ENCODE measurements at places on chromosomes 11 and 22.

DNA sequence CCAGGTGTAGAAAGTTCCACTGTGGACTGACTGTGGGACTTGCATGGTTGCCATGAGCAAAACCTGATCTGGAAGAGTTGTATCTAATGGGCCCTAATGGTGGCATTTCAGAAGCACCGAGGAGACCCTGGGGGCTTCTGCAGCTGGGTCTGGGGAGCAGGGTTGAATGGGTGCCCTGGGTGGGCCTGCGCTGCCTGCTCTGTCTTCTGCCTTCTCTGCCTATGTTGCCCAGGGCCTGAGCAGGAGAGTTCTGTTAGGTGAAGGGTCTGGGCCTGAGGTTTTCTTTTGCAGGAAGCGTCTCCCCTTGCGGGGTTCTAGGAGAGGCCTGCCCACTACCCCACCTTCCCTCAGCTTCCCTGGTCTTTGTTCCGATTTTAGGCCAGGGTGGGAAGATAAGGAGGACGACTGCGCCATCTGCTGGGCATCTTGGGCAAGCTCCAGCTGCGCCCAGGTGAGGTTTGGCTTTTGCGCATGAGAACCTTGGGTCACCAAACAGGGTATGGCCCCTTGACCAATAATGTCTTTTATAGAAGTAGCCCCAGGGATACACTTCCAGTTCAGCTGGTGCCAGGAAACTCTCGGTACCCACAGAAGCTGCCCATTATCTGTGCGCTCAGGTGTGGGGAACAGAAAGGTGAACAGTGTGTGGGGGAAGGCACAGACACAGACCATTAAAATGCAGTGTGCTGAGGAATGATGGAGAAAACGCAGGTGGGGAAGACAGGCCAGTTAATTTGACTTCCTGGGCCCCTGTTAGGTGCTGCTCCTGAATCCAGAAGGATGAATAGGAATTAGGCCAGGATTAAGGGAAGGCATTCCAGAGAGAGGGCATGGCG lies 23.2 kb downstream of the COMMD9 start:
- peak; percentile 67 for DNase-seq

- peak; percentile 85 for DNase-seq
Measured at GRCh38 chr11:129750343-129751292, 65.0 kb upstream of the TMEM45B start.

DNA sequence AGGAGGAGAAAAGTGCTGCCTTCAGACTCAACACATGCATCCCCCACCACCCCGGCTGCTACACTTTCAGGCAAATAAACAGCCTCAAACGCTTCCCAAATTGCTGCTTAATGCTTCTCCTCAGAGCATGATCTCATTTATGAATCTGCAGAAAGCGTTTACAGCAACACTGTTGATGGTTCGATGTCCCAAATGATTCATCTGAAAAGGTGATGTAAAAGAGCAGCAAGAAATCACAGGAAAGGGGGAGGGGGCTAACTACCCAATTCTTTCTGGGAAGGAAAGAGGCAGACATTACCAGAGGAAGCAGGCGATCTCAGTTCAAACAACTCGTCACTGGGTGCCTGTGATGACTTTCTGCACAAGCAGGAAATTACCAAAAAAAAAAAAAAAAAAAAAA lies 119.6 kb downstream of the TENM4 start:
- DNase-seq: no peak

DNA sequence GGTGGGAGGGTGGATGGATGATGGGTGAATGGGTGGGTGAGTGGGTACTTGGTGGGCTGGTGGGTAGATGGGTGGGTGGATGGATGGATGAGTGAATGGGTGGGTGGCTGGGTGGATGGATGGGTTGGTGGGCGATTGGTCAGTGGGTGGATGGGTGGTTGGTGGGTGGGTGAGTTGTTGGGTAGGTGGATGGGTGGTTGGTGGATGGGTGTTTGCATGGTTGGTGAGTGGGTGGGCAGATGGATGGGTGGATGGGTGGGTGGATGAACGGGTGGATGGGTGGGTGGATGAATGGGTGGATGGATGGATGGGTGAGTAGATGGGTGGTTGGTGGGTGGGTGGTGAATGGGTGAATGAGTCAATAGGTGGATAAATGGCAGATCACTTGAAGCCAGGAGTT lies 43.0 kb upstream of the LRRC32 start:
- no peak for DNase-seq
